ENCODE measurements at places on chromosomes 7 and 10. TPM values are rescaled to one million over a fixed set of nuclear protein-coding genes. Genes with fewer than 3 reads are reported as not detected.

DNA sequence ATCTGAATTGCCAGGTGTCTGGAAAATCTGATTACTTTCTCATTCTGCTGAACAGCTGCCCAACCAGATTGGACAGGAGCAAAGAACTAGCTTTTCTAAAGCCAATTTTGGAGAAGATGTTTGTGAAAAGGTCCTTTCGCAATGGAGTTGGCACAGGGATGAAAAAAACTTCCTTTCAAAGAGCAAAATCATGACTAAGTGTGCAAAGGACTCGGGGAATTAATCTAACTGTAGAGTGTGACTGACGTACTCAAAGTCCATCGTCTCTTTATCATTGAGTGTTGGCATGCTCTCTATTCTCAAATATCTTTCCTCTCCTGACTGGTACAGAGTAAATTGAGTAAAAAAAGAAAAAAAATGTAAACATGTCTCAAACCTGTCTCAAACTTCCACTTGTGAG is 3.3 kb downstream of the NPS start:
- no peak for DNase-seq

UFSP1 gene
- polyA plus RNA-seq, result 0.34 TPM

- DNase-seq, result no peak
Observed at GRCh38 chr7:5567790-5568189, 144.2 kb upstream of the TNRC18 start.

- no peak for DNase-seq
Observed at GRCh38 chr7:113797420-113798010, 121.3 kb downstream of the PPP1R3A start.

VKORC1L1 gene
- 2.2 TPM for polyA plus RNA-seq

TUBB8 gene
- polyA plus RNA-seq, result not detected

DNA sequence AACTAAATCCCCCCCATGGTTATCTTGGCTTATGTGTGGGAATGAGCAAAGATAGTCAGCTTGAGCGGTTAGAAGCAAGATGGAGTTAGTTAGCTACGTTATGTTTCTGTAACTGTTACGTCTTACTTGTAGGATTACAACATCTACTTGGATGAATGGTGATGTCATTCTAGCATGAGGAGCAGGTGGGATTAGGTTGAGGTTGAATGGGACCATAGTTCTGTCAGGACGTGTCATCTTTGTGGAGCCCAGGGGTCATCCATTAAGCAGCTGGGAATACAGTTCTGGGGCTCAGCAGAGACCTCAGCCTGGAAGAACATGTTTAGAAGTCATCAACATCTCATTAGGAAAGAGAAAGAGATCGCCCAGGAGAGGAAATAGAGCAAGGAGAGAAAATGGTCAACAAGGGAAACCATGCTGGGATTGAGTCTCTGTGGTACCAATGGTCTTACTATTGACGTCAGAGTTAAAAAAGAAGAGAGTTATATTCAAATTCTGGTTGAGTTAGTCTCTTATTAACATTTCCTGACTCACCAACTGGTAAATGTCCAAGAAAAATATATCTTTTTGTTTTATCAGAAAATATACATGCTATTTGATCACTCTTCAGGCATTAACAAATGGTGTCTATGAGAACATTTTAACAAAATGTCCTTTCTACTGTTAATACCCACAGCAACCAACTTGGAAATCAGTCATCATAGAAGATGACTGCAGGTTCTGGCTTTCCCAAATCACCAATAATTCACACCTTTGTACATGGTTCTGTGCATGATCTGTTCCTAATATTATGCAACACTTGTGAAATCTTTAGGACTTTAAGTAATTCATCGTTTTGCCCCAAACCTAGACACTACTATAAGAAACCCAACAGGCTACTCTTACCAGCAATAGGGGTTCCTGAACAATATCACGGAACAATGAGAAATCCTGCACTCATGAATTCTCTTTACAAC is 96.9 kb downstream of the KIAA1217 start:
- DNase-seq, result no peak

- no peak for DNase-seq
Observed at GRCh38 chr10:34814913-34815184, 247 bp downstream of the PARD3 start.

DNA sequence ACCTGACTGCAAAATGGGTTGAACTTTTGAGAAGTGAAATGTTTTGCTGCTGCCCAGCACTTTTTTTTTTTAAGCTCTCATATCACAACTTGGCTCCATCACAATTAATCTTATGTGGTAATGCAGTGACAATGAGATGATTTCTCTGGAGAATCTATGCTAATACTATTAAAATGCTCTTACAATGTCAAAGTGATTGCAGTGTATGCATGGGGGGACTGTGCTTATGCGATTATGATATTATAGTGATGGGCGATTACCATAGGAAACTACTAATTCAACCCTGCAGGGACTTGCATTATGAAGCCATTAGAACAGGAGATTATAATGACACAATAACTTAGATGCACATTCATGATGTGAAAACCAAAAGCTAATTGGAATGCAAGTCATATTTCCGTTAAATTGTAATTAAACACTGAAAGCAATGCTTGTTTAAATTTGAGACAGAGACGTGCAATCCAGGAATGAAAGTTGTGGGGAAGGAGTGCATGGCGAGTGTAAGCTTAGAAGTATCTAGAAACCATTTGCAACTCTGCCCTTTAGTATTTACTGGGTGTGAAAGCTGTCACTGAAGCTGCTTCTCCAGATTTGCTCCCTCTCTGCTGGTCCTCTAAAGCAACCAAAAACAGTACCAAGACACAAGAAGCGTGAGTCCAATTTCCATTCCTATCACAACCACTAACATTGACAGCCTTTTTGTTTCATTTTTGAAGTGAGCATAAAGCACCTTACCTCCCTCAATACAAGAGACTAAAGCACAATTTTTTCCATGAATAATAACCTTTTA is 21.6 kb downstream of the PTER start:
- no peak for DNase-seq

DNA sequence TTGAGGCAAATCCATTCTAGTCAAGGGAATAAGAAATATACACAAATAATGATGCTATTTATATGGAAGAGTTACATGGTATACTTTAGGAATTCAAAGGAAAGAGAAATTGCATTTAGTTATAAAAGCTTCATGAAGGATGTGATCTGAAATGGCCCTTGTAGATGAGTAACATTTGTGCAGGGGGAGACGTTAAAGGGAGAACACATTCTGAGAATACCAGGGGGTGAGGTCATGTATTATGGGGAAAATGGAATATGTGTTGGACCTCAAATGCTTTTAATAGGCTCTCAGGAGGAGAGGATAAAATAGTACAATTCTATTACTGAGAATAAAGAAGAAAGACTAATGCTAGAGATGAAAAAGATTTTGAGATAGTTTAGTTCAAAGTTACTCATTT is 122.5 kb upstream of the NOBOX start:
- no peak for DNase-seq

DNA sequence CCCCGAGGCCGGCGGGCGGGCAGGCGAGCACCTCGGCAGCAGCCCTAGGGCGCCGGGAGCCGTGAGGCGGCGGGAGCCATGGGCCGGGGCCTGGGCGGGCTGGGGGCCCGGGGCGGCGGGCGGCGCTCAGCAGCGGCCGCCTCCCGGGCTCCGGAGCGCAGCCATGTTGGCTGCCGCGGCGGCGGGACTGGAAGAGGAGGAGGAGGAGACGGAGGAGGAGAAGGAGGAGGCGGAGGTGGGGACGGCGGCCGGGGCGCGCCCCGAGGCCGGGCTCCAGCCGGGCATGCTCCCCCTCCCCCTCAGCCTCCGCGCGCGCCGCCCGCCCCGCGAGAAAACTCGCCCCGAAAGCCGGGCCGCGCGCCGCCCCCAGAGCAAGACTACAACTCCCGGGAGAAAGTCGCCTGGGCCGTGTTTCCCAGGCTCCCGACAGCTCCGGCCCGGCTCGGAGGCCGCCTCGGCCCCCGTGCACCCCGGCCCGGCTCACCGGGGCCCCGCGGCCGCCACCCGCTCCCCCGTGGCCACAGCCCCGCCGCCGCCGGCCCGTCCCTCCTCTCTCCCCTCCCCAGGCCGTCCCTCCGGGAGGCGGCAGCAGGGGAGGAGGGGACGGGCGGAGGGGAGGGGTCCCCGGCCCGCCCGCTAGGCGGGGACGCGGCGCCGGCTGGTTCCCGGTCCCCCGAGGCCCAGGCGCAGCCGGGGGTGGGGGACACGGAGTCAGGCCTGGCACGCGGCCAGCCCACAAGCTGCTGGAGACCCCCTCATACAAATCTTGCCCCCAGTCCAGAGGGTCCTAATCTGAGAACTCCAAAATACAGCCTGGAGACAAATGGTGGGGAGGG is at the start of gene DLG5:
TSS of gene DLG5 (minus strand) at position 190 of the 836 bp plus-strand sequence. CDS start 235 bp downstream, outside the sequence.
- no peak for DNase-seq

GRCh38 chr10:88555190-88555908 is 27.8 kb downstream of the RNLS start:
- no peak for DNase-seq

DNA sequence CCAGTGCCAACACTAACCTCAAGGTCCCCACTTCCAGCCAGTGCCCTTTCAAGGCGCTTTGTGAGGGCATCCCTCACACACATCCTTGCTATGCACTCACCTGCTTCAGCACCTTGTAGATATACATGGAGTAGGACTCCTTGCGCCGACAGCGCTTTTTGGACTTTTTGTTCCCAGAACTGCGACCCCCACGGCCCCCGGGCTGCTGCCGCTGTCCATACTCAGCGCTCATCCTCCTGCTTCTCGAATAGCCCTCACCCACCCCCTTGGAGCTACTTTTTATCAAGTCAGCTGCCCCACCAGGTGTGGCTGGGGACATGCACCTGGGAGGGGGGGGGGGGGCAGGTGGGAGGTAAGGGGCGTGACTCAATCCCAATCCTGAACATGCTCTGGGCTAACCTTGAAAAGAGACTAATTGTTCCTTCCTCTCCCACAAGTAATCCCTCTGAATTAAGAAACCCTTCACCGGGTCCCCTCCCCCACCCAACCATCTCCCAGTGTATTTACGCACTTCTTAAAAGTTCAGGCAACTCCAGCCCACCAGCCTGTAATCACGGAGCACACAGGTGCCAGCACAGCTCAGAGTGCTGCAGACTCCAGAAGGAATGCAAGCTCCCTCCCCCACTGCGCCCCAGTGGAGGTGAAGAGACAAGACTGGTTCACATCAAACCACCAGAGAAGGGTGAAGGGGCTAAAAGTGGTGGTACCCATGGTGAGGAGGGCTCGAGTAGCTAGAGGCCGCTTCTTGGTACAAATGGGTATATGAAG is at the start of gene H2BK1:
TSS of gene H2BK1 (minus strand) at position 402 of the 768 bp plus-strand sequence. CDS start at position 232, 170 bp downstream.
- DNase-seq, result no peak

- no peak for DNase-seq
Observed at GRCh38 chr7:116162254-116162653, 48.1 kb upstream of the TES start.

All from CD4-positive, alpha-beta memory T cell (primary cell).